ENCODE measurements at places on chromosomes 6 and 20. TPM values are rescaled to one million over a fixed set of nuclear protein-coding genes. Genes with fewer than 3 reads are reported as not detected.

Gene PEX3
- 12.5 TPM for total RNA-seq

Gene RUNX2
- 1.3 TPM for total RNA-seq

Gene PBOV1
- not detected for total RNA-seq

Gene ADGB
- total RNA-seq, result not detected

Gene DEFB115
- not detected for total RNA-seq

Gene TREML2
- not detected for total RNA-seq

Gene MAFB
- total RNA-seq, result 0.15 TPM

Gene SLC12A5
- 11.1 TPM for total RNA-seq

Gene TLDC2
- not detected for total RNA-seq

Gene RIMS1
- not detected for total RNA-seq

Gene RBPJL
- not detected for total RNA-seq
